ENCODE measurements at places on chromosomes 3 and 15. TPM values are rescaled to one million over a fixed set of nuclear protein-coding genes. Genes with fewer than 3 reads are reported as not detected.

Gene ISY1
- 66.6 TPM for polyA plus RNA-seq

Gene CPLX3
- polyA plus RNA-seq: not detected

- no peak for DNase-seq
Observed at GRCh38 chr3:172766718-172767405, 16.3 kb downstream of the ECT2 start.

DNA sequence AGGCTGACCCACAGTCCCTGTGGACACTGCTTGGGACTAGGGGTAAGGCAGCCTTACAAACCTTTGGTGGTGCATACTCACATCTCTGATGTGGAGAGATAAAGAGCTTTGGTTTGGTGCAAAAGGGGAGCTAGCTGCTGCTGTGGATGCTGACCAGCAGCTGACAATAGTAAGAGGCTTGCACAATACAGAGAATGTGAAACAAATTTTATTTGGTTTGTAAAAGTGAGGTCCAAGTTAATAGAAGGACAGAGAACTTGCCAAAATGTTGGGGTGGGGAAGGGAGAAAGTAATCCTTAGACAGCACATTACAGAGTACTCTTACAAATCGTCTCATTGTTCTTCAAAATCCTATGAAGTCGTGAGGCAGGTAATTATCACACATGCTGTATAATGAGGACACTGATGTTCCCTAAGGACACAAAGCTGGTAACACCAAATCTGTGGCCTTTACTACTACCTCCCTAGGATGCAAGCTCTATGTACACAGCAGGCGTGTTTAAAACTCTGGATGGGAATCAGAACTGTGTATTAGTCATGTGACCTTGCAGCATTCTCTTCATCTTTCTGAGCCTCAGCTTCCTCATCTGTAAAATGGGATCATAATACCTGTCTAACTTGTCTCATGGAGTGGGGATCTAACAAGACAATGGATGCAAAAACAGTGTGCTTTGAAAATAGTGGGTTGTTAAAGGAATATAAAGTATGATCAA lies 21.6 kb downstream of the ARHGAP31 start:
- no peak for DNase-seq
